ENCODE measurements at places on chromosomes 6 and 20.

- DNase-seq = no peak
These were observed 9.9 kb upstream of the SNX9 start for GRCh38 chr6:157813191-157813590.

- no peak for DNase-seq
These were observed 671.8 kb downstream of the QKI start for GRCh38 chr6:164086076-164086887.

- DNase-seq = no peak
These were observed 144.6 kb upstream of the MMS22L start for GRCh38 chr6:97427648-97428047.

GRCh38 chr6:88566746-88567534 is 396.5 kb downstream of the RNGTT start:
- DNase-seq = no peak

DNA sequence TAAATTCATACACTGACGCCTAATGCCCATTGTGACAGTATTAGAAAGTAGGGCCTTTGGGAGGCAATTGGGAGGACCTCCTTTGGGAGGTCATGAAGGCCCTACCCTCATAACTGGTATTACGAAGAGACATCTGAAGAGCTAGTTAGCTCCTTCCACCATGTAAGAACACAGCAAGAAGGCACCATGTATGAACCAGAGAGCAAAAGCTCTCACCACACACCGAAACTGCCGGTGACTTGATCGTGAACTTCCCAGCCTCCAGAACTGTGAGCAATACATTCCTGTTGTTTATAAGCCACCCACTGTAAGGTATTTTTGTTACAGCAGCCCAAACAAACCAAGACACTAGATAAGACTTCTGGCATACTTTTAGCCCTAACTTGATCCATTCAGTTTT is 41.8 kb downstream of the GCLC start:
- no peak for DNase-seq

DNA sequence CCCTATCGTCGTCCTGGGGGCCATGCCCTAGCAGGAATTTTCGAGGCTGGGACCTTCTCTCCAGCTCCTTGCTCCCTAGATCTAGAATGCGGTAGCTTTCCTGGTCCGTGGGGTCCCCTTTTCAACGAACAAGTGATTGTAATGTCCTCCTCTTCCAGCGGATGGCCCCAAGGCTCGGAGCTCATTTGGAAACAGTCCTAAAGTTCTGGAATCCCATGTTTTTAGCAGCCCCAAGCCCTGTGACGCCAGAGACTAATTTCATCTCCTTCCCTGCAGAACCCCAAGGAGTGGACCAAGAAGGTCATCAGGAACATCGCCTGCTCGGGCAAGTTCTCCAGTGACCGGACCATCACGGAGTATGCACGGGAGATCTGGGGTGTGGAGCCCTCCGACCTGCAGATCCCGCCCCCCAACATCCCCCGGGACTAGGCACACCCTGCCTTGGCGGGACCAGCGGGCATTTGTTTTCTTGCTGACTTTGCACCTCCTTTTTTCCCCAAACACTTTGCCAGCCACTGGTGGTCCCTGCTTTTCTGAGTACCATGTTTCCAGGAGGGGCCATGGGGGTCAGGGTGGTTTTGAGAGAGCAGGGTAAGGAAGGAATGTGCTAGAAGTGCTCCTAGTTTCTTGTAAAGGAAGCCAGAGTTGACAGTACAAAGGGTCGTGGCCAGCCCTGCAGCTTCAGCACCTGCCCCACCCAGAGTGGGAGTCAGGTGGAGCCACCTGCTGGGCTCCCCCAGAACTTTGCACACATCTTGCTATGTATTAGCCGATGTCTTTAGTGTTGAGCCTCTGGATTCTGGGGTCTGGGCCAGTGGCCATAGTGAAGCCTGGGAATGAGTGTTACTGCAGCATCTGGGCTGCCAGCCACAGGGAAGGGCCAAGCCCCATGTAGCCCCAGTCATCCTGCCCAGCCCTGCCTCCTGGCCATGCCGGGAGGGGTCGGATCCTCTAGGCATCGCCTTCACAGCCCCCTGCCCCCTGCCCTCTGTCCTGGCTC is 48.5 kb downstream of the PYGB start:
- peak; percentile 20 for DNase-seq

GRCh38 chr6:14620522-14620921 is 502.9 kb downstream of the CD83 start:
- no peak for DNase-seq

DNA sequence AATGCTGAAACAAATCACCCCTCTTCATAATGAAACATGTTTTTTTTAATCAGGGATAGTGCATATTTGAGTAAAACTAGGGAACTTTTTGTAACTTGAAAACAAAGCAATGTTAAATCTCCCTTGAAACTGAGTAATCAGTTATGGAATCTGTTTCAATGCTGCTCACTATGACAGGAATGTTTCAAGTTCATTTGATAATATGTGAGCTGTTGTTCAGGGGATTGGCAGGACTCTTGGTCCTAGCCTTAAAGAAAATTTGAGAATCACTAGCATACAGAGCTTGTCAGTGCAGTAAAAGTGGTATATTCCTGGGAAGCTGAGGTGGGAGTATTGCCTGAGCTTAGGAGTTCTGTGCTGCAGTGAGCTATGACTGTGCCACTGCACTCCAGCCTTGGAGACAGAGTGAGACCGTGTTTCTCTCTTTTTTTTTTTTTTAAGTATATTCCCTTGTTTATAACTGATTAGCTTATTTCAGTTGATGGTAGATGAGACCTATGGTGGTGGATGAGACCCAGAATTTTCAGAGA is 21.6 kb upstream of the CALHM6 start:
- DNase-seq = no peak

GRCh38 chr6:80477591-80477990 is 371.1 kb downstream of the BCKDHB start:
- no peak for DNase-seq

DNA sequence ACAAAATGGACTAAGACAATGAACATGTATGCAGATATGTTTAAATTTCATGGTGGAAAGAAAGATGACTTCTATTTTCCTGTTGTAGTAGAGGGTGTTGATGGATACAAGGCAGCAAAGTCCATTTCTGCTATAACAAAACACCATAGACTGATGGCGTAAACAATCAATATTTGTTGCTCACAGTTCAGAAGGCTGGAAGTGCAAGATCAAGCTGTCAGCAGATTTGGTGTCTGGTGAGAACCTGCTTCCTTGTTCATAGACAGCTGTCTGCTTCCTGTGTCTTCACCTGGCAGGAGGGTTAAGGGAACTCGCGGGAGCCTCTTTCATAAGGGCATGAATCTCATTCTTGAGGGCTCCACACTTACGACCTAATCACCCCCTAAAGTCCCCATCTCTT is 83.0 kb upstream of the ELOVL5 start:
- DNase-seq = no peak

GRCh38 chr6:11058406-11058805 is 14.3 kb upstream of the ELOVL2 start:
- no peak for DNase-seq

DNA sequence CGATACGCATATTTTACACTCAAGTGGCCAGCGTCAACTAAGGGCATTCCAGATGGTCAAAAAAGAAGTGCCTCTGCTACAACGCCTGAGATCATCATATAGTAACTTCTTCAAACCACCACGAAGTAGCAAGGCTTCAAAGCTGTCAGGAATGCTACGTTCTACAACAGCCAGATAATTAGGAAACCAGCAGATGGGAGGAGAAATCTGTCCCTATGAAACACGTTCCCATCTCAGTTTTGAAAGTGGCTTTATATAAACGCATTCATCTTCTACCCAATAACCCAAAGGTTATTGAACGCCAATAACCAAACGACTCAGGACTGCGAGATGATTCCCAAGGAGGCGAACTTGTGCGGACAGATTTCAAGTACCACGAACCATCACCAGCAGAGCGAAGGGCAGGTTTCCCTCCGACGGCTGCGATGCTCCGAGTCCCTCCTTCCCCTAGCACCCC is 1.2 kb downstream of the ABHD12 start:
- no peak for DNase-seq

DNA sequence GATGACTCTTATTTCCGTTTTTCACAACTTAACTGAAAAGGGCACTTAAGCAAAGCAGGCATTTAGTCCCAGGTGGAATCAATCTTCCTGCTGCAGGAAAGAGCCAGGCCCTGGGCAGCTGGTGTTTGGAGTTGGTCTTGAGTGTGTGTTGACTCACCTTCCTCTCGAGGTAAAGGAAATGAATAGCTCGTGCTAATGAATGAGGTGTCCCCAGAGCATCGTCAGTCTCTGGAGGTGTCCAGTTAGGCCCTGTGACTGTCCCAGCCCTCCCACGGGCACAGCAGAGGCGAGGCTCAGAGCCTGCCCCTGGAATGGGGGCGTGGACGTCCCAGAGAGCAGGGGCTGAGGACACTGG is 277.7 kb downstream of the NRN1 start:
- no peak for DNase-seq

GRCh38 chr6:13089296-13089994 is 238.9 kb downstream of the TBC1D7 start:
- DNase-seq = no peak

DNA sequence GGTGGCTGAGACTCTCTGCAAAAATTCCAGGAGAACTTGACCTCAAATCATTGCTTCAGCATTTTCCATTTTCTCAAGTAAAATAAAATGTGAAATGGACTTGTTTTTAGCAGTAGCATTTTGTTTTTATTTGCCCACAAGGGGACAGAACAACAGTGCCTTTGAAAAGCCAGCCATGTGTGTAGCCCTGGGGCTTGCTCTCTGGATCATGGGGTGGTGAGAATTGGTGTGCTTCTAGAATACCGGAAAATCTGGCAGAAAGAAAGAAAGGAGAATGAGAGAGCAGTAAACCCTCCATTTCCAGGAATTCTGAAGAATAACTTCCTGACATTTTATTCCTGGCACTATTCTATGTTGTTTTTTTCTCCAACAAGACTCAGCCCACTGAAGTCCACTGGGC is 254.7 kb upstream of the MOCS1 start:
- no peak for DNase-seq

- DNase-seq = no peak
These were observed 192.7 kb upstream of the CNR1 start for GRCh38 chr6:88358846-88359245.

DNA sequence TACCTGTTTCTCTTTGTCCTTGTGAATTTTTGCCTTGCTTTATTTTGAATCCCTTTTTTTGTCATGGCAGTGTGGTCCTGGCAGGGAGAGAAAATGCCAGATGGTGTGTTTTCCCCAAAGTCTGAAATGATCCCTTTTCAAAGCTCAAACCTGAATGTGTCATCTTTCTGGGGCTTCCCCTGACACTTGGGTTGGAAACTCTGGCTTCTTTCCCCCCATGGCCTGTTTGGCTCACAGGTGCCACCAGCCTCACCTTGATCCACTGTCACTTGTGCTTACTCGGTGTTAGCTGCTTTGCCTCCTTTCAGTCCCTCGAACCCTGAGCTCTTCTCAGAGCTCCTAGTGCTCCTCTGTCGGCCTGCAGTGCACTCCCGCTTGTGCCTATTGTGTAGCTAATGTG is 22.3 kb downstream of the MYBL2 start:
- no peak for DNase-seq

DNA sequence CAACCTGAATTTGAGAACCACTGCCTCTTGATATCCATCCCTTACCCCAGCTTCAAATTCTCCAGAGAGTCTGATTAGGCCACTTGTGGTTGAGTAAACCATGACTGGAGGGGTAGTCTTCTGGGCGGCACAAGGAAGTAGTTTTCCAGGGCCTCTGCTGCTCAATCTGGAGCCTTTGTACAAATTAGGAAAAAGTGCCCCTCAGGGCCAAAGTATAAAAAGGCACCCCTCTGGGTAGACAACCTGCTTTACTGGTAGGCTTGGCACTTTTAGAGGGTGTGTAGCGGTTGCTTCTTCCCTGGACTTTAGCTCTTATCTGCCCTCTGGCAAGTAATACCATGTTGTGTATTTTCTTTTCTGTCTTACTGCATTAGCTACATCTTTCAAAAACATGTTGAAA is 32.9 kb upstream of the RPL7L1 start:
- no peak for DNase-seq

GRCh38 chr20:49999329-49999728 is 16.5 kb downstream of the SNAI1 start:
- DNase-seq = peak; percentile 66

- no peak for DNase-seq
These were observed 435.6 kb upstream of the RUNX2 start for GRCh38 chr6:44892579-44892978.

- no peak for DNase-seq
These were observed 40.4 kb downstream of the MAN1A1 start for GRCh38 chr6:119308991-119309657.

DNA sequence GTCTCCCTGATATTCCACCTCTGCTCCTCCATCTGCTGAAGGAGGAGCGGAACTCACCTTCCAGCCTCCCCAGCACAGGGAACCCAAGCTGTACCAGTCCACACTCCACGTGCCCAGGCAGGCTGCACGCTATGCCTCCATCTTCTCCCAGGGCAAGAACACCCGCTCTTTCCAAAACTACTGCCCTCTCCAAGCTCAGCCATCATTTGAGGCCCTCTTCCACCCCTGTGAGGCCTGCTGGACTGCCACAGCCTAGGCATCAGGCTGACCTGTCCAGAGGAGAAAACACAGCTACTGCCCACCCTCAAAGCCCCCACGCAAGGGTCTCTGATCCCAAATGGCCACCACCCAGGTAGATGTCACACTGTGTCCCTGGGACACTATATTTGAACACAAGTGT is 99.9 kb downstream of the PRND start:
- DNase-seq = no peak

DNA sequence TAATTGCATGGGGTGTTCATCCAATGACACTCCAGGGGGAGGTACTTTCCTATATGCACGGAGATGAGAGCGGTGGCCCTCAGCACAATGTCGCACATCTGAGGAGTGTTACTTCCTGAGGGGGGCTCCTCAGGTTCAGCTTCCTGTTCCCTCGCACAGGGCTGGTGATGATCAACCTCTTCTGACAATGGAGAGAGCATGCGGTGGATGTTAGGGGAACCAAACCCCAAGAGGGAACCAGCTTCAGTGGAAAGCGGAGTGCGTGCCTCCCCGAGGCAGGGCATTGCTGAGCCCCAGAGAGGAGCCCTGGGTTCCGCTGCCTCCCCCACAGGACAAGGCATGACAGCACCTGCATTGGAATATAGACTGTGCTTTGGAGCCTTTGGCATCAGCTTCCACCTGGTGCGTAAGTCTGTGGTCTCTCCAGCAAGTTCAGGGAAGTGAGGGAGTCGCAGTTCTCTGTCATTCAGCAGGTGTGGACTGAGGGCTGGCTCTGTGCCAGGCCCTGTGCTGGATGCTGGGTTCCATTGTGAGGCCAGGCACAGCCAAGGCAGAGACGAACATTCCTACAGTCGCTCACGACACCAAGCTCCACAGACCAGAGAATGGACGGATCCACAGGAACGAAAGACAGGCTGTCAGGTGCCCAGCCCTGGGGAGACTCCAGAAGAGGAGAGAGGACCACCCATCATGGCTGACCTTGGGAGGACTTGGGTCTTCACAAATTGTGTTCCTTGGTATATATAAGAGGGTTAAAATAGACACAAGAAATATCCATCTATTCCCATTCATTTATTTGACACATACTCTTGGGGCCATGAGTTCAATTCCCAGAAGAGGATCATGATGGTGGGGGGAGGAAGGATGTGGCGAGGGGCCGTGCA is 3.9 kb upstream of the ZNF831 start:
- DNase-seq = peak; percentile 59

Data from stimulated activated CD4-positive, alpha-beta T cell treated with anti-CD3 and anti-CD28 coated beads, Interleukin-1b, Interleukin-23, amount 100 ng/mL, for 48 hours (primary cell).